Amygdala (tissue), 56 donors: ENCODE measurements at places on chromosomes 7 and 10.

- DNase-seq = no peak
Measured at GRCh38 chr7:94030634-94031033, 26.5 kb upstream of the BET1 start.

- DNase-seq = no peak
Measured at GRCh38 chr7:96314402-96315124, 7.3 kb downstream of the SLC25A13 start.

GRCh38 chr10:74163319-74164068 is 12.5 kb downstream of the ADK start:
- DNase-seq = no peak

GRCh38 chr7:30923009-30923773 is 11.5 kb downstream of the AQP1 start:
- no peak for DNase-seq
